ENCODE measurements at places on chromosomes 4 and X.

DNA sequence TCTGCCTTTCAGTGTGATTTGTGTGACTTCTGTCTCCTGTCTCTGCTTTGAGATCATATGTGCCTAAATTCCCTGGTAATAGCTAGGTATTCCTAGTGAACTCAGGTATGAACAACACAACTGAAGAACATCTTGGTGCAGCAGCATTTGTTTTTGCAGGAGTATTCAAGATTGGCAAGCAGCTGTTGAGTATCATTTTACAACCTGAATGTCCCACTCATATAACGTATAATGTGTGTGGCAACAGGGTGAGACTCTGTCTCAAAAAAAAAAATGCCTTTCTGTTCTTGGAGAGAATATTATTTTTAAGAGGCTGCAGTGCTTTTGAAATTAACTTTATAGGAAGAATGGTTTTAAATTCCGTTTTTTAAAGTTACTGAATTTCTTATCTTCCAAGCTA is 7.7 kb downstream of the LSM6 start:
- DNase-seq, result no peak

GRCh38 chrX:45824471-45824870 is 623.8 kb upstream of the DIPK2B start:
- DNase-seq, result peak; percentile 31

DNA sequence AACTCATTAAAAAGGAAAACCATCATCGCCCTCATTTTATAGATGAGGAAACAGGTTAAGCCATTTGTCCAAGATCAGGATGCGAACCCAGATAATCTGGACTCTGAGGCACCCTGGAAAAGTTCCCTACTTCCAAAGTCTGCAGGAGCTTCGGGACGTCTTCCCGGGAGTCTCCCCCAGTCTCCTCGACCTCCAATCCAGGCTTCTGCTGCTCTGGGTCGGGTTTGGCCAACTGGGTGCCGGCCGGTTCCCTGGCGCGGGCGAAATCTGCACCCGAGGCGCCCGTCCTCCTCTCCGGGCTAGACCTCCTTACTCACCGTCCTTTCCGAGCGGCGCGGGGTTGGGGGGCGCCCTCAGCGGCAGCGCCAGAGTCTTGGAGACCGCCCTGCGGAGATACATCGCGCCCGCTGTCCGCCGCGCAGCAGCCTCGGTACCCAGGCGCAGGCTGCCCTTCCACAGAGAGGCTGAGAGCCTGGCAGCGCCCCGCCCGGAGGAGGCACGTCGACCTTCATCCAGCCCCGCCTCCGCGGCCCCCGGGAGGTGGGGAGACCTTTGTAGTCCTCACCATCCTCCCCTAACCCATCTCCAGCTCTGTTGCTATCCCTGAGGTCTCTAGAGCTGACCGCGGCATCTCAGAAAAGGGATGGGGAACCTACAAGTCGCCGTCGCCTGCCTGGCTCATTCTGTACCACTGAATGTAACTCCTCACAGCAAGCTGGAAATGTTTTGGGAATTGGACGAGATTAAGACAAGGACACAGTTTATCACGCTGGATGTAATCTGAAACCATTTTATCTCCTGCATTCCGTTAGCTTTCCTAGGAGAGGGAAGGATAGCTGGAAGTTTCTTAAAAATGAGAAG is at the start of gene MGARP:
Gene MGARP, minus strand, starts transcription at position 466 of the 861 bp plus-strand sequence. Its CDS starts 67 bp downstream, at position 399.
- peak; percentile 83 for DNase-seq

DNA sequence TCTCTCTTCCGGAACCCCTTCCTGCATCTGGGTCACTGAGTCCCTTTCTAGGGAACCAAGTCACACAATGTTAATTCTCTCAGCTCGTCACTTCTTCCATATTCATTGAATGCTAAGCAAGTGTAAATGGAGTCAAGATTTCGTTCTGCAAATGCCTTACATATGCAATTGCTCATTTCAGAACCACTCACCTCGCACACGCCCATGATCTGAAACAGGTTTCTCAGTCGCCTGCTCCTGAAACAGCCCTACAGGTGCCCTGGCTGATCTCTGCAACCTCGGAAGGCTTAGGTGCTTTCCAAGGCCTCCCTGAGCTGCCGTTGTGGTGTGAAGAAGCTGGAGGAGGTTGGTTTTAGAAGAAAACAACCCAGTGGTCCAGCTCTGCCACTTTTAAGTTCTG is 100.8 kb upstream of the MSX1 start:
- no peak for DNase-seq

DNA sequence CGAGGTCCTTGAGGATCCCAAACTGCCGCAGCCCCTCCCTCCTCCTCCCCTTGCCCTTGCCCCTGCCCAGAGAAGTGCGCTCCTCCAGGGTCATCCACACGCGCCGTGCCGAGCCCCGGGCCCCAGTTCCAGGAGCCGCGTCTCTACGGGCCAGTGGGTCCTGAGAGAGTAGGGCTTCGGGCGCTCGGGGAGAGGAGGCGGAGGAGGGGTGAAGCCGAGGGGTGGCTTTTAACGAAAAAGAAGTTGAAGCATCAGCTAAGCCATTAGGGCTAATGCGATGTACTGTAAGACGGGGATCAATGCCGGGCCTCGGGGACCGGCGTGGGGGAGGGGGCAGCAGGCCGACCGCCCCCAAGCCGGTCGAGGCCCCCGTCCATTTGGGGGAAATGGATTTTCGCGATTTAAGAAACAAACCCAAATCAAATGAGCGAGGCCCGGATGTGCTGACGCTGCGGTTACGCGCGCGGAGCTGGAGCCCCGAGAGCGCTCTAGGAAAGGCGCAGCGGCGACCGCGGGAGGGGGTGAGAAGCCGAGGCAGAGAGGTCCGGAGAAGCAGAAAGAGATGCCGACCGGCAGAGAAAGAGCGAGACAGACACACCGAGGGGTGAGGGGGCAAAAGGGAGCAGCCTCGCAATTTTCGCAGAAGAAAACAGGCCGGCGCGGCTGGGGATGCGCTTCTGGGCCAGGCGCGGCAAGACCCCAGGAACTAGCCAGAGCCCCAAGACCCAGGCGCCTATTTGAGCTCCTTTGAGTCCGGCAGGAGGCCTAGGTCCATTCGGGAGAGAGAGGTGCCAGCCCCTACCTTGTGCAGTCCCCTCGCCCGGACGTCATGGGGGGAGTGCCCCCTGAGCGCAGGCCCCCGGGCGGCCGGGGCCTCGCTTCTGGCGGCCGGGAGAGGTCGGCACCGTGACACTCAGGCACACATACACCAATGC is 13.6 kb downstream of the HMX1 start:
- DNase-seq, result peak; percentile 46
